Heart left ventricle (tissue), 16 donors: ENCODE measurements at places on chromosomes 4 and X. TPM values are rescaled to one million over a fixed set of nuclear protein-coding genes. Genes with fewer than 3 reads are reported as not detected.

The SPANXB1 gene
- not detected for total RNA-seq

The RBMXL3 gene
- not detected for total RNA-seq

The SLC25A6 gene
- 167 TPM for total RNA-seq

DNA sequence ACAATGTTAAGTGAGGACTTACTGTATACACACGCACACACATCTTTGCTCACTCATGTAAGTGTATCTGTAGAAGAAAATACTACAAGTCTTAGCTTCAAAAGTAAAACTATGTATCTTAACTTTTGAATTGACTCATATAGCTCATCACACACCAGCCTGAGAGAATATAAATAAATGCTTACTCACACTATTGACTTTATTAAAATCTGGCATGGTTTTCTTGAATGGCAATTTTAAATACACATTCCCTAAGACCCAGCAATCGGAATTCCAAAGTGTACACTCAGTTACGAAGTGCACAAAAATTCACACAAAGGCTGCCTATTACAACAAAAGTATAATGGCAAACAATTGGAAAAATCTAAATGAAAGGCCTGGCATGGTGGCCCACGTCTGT is 2.0 kb downstream of the ERCC6L start:
- H3K36me3 ChIP-seq: no peaks in the 10 kb centered on the region
- H3K4me1 ChIP-seq: no peaks in the 10 kb centered on the region
- DNase-seq: no peak
- no peaks in the 10 kb centered on the region for H3K27me3 ChIP-seq
- H3K4me3 ChIP-seq: no peak overlapping the region

- no peaks in the 10 kb centered on the region for H3K36me3 ChIP-seq
- no peak overlapping the region for H3K4me3 ChIP-seq
- no peak overlapping the region for H3K27ac ChIP-seq
- H3K27me3 ChIP-seq: no peaks in the 10 kb centered on the region
Observed at GRCh38 chr4:172996571-172997216, 171.9 kb upstream of the GALNT7 start.

DNA sequence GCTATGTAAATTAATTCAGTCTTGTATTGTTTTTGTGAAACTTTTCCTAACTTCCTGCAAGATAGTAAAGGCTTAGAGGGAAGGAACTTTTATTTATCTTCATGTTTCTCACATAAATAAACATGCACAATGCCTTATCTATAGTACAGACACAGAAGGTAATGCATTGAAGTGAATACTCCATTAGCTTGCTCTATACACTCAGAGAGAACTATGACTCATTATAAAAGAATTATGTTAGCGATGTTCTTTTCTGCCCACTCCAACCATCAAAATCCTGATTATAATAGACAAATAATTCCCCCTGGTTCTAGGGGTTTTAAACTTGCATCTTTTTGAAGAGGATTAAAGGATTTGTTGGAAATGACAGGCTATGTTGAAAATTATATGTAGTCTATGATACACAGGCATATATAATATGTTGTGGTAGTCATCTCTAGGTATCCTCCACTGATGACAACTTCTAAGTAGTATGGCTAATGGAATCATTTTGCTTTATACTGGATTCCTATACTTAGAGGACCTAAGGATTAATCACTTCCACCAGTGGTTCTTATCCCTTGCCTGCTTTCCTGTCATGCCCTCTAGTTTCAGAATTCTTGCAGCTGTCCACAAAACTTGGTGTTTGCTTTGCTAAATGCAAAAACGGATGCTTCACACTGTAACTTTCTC is 115.7 kb downstream of the NDST4 start:
- DNase-seq: no peak
- H3K4me1 ChIP-seq: no peaks in the 10 kb centered on the region
- no peak overlapping the region for H3K27ac ChIP-seq
- no peaks in the 10 kb centered on the region for H3K27me3 ChIP-seq
- H3K4me3 ChIP-seq: no peak overlapping the region

DNA sequence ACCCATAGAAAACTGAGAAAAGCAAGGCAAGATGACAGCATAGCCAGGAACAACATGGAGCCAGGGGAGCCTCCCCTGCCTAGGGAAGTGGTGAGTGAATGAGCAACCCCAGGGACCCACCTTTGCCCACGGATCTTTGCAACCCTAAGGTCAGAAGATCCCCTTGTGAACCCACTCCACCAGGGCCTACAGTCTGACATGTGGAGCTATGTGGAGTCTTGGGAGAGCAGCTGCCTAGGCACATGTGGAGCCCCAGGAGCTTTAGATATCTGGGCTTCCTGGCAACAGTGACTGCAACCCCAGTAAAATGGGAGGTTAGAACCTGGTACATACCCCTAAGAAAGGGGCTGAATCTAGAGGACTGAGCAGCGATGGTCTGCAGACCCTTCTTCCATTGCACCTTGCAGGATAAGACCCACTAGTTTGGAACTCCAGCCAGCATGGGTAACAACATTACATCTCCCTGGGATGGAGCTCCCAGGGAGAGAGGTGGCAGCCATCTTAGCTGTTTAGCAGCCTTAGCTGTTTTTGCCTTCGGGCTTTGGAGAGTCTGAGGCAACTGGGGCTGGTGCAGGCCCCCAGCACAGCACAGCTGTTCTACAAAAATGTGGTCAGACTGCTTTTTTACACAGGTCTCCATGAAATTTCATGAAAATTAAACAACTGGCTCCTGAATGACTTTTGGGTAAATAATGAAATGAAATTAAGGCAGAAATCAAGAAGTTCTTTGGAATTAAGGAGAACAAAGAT is 104.7 kb upstream of the TRIM2 start:
- no peak overlapping the region for H3K27ac ChIP-seq
- H3K4me1 ChIP-seq: no peaks in the 10 kb centered on the region
- DNase-seq: no peak
- no peak overlapping the region for H3K4me3 ChIP-seq
- no peaks in the 10 kb centered on the region for H3K27me3 ChIP-seq
- no peaks in the 10 kb centered on the region for H3K36me3 ChIP-seq
